ENCODE measurements at places on chromosomes 4 and X. TPM values are rescaled to one million over a fixed set of nuclear protein-coding genes. Genes with fewer than 3 reads are reported as not detected.

The SULT1B1 gene
- 0.04 TPM for total RNA-seq

DNA sequence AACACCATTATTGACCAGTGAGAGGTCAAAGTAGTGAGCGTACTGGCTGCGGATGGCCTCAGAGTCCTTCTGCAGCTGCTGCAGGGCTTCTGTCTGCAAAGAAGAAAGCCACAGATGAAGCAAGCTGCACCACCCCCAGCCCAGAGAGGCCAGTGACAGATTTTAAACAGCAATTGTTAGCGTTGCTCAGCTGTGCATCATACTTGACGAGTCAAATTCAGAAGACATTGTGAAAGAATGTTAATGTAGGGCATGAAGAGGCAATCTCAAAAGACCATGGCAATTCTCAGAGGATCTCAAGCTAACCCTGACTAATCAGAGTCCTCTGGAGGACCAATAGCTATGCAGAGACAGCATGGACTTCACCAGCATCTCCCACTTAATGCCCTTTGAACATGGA lies 16.6 kb downstream of the DKC1 start:
- no peaks in the 10 kb centered on the region for H3K27me3 ChIP-seq
- peaks cover 35% of the 10 kb centered on the region for H3K36me3 ChIP-seq
- peak; percentile 12 for DNase-seq
- no peak overlapping the region for H3K27ac ChIP-seq
- H3K4me1 ChIP-seq: no peaks in the 10 kb centered on the region
- no peak overlapping the region for H3K4me3 ChIP-seq

The YY2 gene
- total RNA-seq: 2.3 TPM

DNA sequence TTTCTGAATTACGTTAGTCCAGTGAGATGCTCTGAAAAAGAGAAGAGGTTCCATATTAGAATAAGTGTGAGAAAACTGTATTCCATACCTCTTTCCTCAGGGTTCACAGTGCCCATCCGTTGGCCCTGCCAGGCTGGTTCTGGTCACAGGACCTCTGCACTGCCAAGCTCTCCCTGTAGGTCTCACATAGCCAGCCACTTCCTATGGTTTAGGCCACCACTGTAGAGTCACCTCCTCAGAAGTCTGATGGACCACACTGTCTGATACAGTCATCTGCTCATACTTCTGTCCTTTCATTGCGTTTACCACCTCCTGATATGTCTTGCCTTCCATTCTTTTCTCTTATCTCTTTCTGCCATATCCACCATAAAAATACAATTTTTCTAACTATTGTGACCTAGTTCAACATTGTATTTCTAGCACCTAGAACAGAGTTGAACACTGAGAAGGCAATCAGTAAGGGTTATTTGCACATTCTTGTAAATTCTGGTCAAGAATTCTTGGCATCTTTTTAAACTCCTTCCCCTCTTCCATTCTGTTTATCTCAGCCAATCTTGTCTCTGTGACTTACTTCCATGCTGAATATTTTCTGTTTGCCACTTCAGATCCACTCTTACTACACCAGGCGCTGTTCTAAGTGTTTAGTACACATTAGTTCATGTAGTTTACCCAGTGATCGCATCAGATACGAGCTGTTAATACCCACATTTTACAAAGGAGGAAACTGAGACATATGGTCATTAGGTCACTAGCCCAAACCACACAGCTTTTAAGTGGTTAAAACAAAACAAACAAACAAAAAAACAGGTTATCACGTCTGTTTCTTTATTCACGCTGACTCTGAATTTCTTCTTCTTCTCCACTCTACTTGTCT lies 125.6 kb downstream of the CBR4 start:
- no peak for DNase-seq
- H3K27ac ChIP-seq: no peak overlapping the region
- H3K4me3 ChIP-seq: no peak overlapping the region
- no peaks in the 10 kb centered on the region for H3K27me3 ChIP-seq
- H3K36me3 ChIP-seq: peaks cover 16% of the 10 kb centered on the region

The FRMD7 gene
- not detected for total RNA-seq

The MAGT1 gene
- 119 TPM for total RNA-seq

GRCh38 chr4:155855897-155856296 lies 10.2 kb downstream of the ASIC5 start:
- H3K36me3 ChIP-seq: no peaks in the 10 kb centered on the region
- no peaks in the 10 kb centered on the region for H3K4me1 ChIP-seq
- H3K4me3 ChIP-seq: no peak overlapping the region
- no peak overlapping the region for H3K27ac ChIP-seq

The PLAC8 gene
- 3.7 TPM for total RNA-seq

The RNF113A gene
- 18.6 TPM for total RNA-seq

GRCh38 chr4:6313216-6313615 lies 43.6 kb downstream of the WFS1 start:
- DNase-seq: peak; percentile 67
- no peak overlapping the region for H3K4me3 ChIP-seq
- H3K27me3 ChIP-seq: no peaks in the 10 kb centered on the region
- no peak overlapping the region for H3K27ac ChIP-seq

DNA sequence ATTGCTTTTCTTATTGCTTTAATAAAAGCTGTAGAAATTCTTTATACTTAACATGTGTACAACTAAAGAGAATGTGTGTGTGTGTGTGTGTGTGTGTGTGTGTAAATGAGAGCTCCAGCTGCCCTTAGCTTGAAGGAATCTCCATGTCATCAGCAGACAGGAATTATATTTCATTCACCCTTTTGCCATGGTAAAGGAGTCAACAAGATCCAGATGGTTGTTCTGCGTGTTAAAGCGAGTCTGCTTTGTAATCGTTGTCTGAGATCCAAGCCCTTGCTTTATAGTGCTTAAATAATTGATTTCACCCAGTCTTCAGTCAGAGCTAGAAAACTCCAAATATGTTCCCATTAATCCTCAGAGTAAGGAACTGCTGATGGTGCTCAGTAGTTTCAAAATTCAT lies 285.5 kb downstream of the PDGFC start:
- no peaks in the 10 kb centered on the region for H3K27me3 ChIP-seq
- H3K36me3 ChIP-seq: no peaks in the 10 kb centered on the region
- H3K4me3 ChIP-seq: no peak overlapping the region
- no peak for DNase-seq
- H3K4me1 ChIP-seq: peaks cover 15% of the 10 kb centered on the region

The IL2 gene
- not detected for total RNA-seq

GRCh38 chr4:158125310-158125709 lies 47.5 kb downstream of the GASK1B start:
- no peaks in the 10 kb centered on the region for H3K27me3 ChIP-seq
- H3K27ac ChIP-seq: no peak overlapping the region
- no peak overlapping the region for H3K4me3 ChIP-seq
- H3K4me1 ChIP-seq: no peaks in the 10 kb centered on the region

GRCh38 chrX:68697465-68698125 lies 50.1 kb downstream of the STARD8 start:
- no peaks in the 10 kb centered on the region for H3K36me3 ChIP-seq
- no peak for DNase-seq
- H3K27ac ChIP-seq: no peak overlapping the region
- no peaks in the 10 kb centered on the region for H3K4me1 ChIP-seq
- H3K4me3 ChIP-seq: no peak overlapping the region
- H3K27me3 ChIP-seq: no peaks in the 10 kb centered on the region

- H3K27ac ChIP-seq: no peak overlapping the region
- DNase-seq: no peak
- H3K4me1 ChIP-seq: no peaks in the 10 kb centered on the region
- no peaks in the 10 kb centered on the region for H3K27me3 ChIP-seq
- no peaks in the 10 kb centered on the region for H3K36me3 ChIP-seq
Measured at GRCh38 chrX:19555236-19555635, 39.9 kb upstream of the MAP3K15 start.

DNA sequence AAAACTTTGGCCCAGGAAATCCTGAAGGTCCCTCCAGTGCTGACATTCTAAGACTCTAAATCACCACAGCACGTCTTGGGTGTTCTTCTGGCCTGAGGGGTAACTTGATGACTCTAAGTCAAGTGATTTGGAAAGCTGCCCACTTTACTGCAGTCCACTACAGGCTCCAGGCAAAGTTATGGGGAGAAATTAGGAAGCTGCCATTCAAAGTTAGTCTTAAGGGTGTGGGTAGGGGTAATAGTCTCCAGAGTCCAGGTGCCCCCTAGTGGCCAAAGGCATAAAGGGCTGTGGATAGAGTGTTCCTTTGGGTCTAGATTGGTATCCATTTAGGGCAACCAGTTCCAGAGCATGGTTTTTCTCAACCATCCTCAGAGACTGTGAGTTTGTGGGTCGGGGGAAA lies 38.7 kb upstream of the SLC16A2 start:
- peak; percentile 83 for DNase-seq
- no peak overlapping the region for H3K4me3 ChIP-seq
- no peak overlapping the region for H3K27ac ChIP-seq
- H3K27me3 ChIP-seq: no peaks in the 10 kb centered on the region

GRCh38 chr4:92047209-92047875 lies 256.4 kb upstream of the GRID2 start:
- H3K4me1 ChIP-seq: no peaks in the 10 kb centered on the region
- no peaks in the 10 kb centered on the region for H3K36me3 ChIP-seq
- H3K4me3 ChIP-seq: no peak overlapping the region
- no peak overlapping the region for H3K27ac ChIP-seq

DNA sequence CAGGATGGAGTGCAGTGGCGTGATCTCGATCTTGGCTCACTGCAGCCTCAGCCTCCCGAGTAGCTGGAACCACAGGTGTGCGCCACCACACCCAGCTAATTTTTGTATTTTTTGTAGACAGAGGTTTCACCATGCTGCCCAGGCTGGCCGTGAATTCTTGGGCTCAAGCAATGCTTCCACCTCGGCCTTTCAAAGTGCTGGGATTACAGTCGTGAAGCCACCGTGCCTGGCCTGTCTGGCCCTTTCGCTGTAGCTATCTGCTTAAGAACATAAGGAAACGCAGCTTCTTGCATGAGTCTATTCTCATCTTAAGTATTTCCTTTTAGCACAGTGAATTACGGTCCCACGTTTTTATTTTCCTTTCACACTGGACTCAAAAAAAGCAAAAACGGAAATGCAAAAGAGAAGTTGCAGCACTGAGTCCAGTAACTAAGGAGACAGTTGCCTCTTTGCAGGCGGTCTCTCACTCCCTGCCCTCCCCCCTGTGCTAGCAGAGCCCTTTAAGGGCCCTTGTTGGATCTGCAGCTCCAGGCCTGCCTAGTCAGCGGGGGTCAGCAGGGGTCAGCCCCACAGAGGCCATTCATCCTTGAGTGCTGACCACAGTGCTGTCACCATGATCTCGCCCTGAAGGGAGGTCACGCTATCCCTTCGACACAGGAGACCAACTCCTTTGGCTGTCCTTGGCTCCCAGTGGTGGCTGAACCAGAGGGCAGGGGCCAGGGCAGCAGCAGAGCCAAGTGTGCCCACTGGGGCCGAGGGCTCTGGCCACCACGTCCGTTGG lies 21.8 kb upstream of the TBC1D14 start:
- no peak overlapping the region for H3K27ac ChIP-seq
- H3K4me1 ChIP-seq: peaks cover 6% of the 10 kb centered on the region
- no peaks in the 10 kb centered on the region for H3K27me3 ChIP-seq
- H3K36me3 ChIP-seq: no peaks in the 10 kb centered on the region
- no peak overlapping the region for H3K4me3 ChIP-seq

DNA sequence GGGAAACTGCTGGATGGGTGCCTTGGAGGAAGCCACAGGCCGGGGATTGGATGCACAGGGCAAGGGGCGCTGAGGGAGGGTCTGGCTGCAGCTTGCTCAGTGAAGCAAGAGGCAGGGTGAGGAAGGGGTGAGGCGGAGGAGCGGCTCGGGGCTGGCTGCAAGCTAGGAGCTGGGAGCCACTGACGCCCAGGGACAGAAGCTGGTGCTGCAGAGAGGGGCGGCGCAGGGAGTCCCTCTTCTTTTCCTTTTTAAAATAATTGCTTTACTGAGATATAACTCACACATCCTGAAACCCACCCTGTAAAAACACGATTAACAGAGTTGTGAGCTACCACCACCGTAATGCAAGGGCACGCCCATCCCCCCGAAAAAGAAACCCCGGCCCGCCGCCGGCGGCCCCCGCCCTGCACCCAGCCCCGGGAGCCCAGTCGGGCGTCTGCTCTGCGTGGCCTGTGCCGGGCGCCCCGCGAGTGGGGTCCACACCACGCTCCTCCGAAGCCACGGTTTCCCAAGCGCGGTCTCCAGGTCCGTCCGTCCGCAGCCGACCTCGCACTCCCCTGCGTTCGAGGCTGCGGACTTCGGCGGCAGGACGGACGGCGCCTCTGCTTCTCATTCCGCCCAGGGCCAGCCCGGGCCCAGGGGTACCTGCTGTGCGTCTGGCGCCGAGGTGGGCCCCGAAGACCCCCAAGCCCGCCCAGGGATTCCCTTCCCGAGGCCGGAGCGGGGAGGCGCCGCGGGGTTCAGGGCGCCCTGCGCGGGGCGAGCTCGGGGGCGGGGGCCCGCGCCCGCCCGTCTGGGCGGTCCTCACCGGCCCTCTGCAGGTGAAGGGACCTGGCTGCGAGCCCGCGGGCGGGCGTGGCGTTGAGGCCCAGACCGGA lies 866 bp upstream of the UVSSA start:
- peaks cover 35% of the 10 kb centered on the region for H3K4me1 ChIP-seq
- H3K4me3 ChIP-seq: peak overlapping the region; percentile 73
- DNase-seq: peak; percentile 33
- peak overlapping the region; percentile 62 for H3K27ac ChIP-seq
- H3K36me3 ChIP-seq: no peaks in the 10 kb centered on the region

- no peak for DNase-seq
- no peaks in the 10 kb centered on the region for H3K27me3 ChIP-seq
- H3K36me3 ChIP-seq: no peaks in the 10 kb centered on the region
- no peaks in the 10 kb centered on the region for H3K4me1 ChIP-seq
- no peak overlapping the region for H3K27ac ChIP-seq
Measured at GRCh38 chr4:136526517-136526916, 1005.8 kb downstream of the PCDH18 start.

- peaks cover 10% of the 10 kb centered on the region for H3K4me1 ChIP-seq
- H3K4me3 ChIP-seq: no peak overlapping the region
- no peaks in the 10 kb centered on the region for H3K27me3 ChIP-seq
- DNase-seq: no peak
- H3K36me3 ChIP-seq: no peaks in the 10 kb centered on the region
- no peak overlapping the region for H3K27ac ChIP-seq
Measured at GRCh38 chr4:160127211-160127610, 1024.3 kb downstream of the RAPGEF2 start.

GRCh38 chr4:76293772-76294171 lies 12.8 kb upstream of the STBD1 start:
- H3K36me3 ChIP-seq: peaks cover 5% of the 10 kb centered on the region
- no peak overlapping the region for H3K27ac ChIP-seq
- H3K4me3 ChIP-seq: no peak overlapping the region
- no peak for DNase-seq
- no peaks in the 10 kb centered on the region for H3K4me1 ChIP-seq
- no peaks in the 10 kb centered on the region for H3K27me3 ChIP-seq

The EFHC2 gene
- total RNA-seq: 0.29 TPM

The FGF13 gene
- 0.47 TPM for total RNA-seq

DNA sequence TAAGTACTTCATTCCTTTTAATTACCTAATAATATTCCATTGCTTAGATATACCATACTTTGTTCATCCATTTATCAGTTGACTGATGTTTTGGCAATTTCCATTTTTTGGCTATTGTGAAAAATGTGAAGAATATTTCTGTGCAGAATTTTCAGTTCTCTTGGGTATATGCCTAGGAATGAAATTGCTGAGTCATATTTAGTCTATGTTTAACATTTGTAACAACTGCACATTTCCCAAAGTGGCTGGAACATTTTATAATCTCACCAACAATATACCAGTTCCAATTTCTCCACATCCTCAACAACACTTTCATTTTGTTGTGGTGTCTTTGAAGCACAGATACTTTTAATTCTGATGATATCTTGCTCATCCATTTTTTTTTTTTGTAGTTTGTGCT lies 215.5 kb downstream of the PDGFC start:
- H3K27me3 ChIP-seq: no peaks in the 10 kb centered on the region
- H3K27ac ChIP-seq: no peak overlapping the region
- no peak for DNase-seq
- H3K36me3 ChIP-seq: no peaks in the 10 kb centered on the region

Measured in PC-3 (cell line).